ENCODE measurements at places on chromosomes 2 and 18. TPM values are rescaled to one million over a fixed set of nuclear protein-coding genes. Genes with fewer than 3 reads are reported as not detected.

- no peaks in the 10 kb centered on the region for H3K36me3 ChIP-seq
- no peaks in the 10 kb centered on the region for H3K27me3 ChIP-seq
- no peak for DNase-seq
- H3K4me1 ChIP-seq, result peaks cover 67% of the 10 kb centered on the region
- H3K4me3 ChIP-seq, result no peak overlapping the region
Observed at GRCh38 chr18:48827291-48828193, 123.2 kb downstream of the SMAD7 start.

DNA sequence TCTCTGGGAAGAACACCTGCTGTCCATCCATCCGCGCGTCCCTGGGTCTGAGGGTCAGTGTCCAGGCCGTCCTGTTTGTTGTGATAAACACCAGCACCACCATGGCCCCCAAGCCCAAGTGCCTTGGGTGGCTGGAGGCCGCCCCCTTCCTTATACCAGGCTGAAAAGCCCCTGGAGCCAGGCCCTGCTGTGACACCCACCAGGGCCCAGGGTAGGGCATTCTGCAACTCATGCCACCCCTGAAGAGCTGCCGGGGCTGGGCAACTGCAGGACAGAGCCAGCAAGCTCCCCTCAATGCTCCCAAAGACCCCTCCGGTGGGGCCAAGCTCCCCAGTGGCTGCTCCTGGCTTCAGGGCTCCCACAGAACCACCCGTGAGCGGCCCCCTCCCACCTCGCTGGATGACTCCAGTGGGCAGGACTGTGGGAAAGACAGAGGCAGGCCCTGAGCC lies 31.9 kb upstream of the SNED1 start:
- peaks cover 11% of the 10 kb centered on the region for H3K4me1 ChIP-seq
- peak; percentile 67 for DNase-seq

GRCh38 chr18:10449396-10449795 lies 5.0 kb upstream of the APCDD1 start:
- DNase-seq, result no peak
- H3K27me3 ChIP-seq, result no peaks in the 10 kb centered on the region
- H3K4me3 ChIP-seq, result no peak overlapping the region

DNA sequence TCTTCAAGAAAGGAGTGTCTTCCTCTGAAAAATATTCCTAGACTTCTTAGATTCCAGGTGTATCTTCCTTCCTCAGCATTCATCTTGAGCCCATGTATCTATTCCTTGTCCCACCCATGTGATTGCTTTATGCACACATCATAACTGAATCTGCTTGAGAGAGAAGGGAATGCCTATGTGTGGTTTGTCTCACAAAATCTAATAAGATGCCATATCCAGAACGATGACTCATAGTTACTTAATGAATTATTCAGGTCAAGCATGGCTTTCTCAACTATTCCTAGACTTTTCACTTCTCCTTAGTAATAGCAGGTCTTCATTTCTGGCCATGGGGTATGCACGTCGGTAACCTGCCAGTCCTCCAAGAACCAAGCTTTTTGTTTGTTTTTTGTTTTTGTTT lies 121.8 kb downstream of the SETBP1 start:
- H3K27me3 ChIP-seq, result no peaks in the 10 kb centered on the region
- no peaks in the 10 kb centered on the region for H3K36me3 ChIP-seq
- H3K4me1 ChIP-seq, result peaks cover 12% of the 10 kb centered on the region
- H3K27ac ChIP-seq, result peak overlapping the region; percentile 66
- DNase-seq, result no peak

DNA sequence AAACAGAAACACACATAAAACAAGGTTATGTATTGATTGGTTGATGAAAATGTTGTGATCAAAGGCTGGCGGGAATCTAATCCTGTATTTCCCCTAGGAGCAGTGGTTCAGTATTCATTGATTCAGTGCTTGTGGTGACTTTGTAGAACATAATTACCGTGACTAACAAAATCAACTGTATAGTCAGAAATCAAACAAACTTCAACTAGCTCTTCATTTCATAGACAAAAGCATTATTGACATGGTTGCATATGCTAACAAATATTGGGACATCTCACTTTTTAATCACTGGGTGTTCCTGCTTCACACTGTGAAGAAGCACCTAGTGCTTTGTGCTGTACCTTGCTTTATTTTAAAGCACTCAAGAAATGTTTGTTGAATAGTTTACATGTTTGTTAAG lies 41.4 kb downstream of the USP14 start:
- no peaks in the 10 kb centered on the region for H3K4me1 ChIP-seq
- no peak overlapping the region for H3K27ac ChIP-seq
- H3K27me3 ChIP-seq, result no peaks in the 10 kb centered on the region
- H3K4me3 ChIP-seq, result no peak overlapping the region
- peaks cover 86% of the 10 kb centered on the region for H3K36me3 ChIP-seq

GRCh38 chr2:7324706-7325105 lies 407.5 kb downstream of the RNF144A start:
- H3K36me3 ChIP-seq, result no peaks in the 10 kb centered on the region
- no peaks in the 10 kb centered on the region for H3K4me1 ChIP-seq
- H3K27ac ChIP-seq, result no peak overlapping the region

DNA sequence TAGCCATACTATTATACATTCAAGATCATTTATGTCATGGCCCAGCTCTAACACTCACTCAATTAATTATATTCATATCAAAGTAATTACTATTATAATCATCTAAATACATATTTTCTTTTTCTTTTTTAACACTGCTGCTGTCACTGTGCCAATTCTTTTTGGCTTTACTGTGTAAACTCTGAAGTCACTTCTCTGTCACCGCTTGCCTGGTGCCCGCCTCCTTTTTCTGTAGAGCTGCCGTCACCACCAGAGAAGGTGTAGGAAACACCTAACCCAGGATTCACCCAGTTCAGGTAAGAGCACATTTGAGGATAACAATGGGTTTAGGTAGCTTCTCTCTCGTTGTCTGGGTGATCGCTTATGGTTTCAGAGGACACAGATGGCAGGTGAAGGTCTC lies 93.3 kb downstream of the AOX1 start:
- H3K27ac ChIP-seq, result no peak overlapping the region
- no peaks in the 10 kb centered on the region for H3K27me3 ChIP-seq
- no peak for DNase-seq
- no peaks in the 10 kb centered on the region for H3K4me1 ChIP-seq
- H3K4me3 ChIP-seq, result no peak overlapping the region

DNA sequence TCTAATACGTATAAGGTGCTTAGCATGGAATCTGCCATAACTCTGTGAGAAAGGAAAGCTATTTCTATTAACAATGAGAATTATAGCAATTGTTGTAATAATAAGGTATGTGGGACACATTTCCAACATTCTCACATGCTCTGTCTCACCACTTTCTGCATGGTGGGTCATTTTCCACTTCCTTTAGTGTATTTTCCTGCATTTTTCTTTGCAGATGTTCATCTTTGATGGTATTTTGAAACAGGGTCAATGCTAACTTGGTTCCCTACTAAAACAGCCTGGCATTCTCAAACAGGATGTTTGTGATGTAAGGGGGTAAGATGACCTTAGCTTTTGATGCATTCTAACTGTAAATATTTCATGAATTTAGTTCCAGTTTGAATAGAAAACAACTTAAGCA lies 54.7 kb downstream of the MYO1B start:
- no peak overlapping the region for H3K4me3 ChIP-seq
- H3K36me3 ChIP-seq, result peaks cover 2% of the 10 kb centered on the region

DNA sequence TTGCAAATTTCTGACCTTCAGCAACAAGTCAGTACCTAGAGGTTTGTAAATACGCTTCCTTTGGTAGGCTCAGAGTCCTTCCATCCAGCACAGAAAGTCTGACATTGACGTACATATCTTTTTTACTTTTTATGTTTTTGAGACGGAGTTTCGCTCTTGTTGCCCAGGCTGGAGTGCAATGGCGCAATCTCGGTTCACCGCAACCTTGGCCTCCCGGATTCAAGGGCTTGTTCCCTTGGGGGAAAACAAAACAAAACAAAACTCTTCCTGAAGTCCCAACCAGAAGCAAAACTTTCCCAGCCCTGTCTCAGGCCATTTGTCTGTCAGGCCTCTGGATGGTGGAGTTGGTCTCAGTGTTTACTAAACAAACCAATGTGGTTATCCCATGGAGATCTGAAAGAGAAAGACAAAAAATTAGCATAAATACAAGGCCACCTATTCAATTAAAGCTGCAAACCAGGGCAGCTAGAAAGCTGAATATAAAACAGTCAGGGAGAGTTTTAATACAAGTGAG lies 29.6 kb upstream of the ATL2 start:
- H3K4me1 ChIP-seq, result peaks cover 42% of the 10 kb centered on the region
- H3K4me3 ChIP-seq, result no peak overlapping the region
- no peaks in the 10 kb centered on the region for H3K27me3 ChIP-seq
- no peaks in the 10 kb centered on the region for H3K36me3 ChIP-seq
- DNase-seq, result no peak

GRCh38 chr2:118539290-118539689 lies 308.2 kb downstream of the EN1 start:
- H3K27ac ChIP-seq, result no peak overlapping the region
- no peaks in the 10 kb centered on the region for H3K27me3 ChIP-seq
- no peak overlapping the region for H3K4me3 ChIP-seq
- H3K4me1 ChIP-seq, result no peaks in the 10 kb centered on the region
- DNase-seq, result no peak

DNA sequence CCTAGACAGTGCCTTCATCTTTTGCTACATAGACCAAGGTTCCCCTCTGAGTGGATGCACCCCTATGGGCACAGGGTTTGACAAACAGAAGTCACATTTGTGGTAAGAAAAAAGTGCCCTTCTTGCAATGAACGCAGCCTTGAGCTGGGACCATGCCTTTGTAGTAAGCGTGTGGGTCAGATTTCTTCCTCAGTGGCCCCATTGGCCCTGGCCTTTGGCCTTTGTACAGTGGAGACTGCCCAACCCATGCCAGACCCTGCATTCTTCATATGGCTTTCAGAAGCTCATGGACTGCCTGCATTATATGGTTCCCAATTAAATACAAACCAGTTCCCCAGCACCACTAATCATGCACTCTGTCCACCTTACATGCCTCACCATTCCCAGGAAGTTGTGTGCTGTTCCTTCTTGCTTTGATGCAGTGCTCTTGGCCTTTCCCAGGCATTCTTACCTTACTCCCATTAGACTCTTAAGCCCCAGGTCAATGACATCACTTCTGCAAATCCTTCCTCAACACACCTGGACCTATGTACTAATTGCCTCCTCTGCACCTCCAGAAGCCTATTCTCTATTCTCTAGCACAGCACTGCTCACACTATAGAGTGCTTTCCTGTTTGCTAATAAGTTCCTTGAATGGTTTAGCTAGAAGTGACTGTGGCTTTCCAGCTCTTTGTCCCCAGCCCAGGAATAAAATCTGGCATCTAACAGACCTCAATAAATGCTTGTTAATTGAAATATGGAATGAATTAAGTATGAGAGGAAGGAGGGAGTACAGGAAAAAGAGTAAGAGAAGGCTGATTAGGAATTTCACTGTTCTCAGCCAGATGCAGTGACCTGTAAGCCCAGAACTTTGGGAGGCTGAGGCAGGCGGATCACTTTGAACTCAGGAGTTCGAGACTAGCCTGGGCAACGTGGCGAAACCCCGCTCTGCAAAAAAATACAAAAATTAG lies 60.2 kb downstream of the TMEM247 start:
- no peaks in the 10 kb centered on the region for H3K36me3 ChIP-seq
- H3K27ac ChIP-seq, result no peak overlapping the region
- no peaks in the 10 kb centered on the region for H3K27me3 ChIP-seq
- no peak for DNase-seq

GRCh38 chr2:128389388-128390086 lies 70.9 kb upstream of the HS6ST1 start:
- H3K4me3 ChIP-seq, result no peak overlapping the region
- H3K4me1 ChIP-seq, result no peaks in the 10 kb centered on the region
- no peaks in the 10 kb centered on the region for H3K36me3 ChIP-seq
- H3K27me3 ChIP-seq, result no peaks in the 10 kb centered on the region
- DNase-seq, result peak; percentile 17
- H3K27ac ChIP-seq, result no peak overlapping the region

DNA sequence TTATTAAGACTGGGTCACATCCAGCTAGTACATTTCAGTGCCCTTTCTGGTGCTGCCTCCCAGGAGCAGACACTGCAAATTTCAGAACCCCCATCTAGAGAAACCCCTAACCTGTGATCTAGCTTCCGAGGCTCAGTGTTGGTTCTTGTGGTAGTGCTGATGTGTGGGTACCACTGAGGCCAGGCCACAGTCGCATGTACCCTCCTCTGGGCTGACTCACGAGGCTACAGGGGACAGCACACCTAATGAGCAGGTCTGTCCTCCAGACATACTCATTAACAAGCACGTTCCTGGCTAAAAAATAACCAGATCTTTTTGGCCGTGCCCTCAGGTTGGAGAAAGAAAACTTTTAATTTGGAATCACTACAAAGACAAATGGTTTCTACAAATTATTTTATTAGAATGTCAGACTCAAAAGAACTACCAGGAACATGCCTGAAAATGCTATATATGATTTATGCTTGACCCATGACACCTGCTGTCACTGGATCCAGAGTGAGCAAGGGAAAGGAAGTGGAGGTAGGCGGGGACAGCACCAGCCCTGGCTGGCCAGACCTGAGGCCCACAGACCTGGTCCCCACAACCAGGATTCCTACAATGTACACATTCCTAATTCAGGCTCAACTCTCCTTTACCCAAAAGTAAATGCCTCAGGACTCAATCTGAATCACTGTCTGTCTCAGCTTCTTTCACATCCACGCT lies 8.5 kb downstream of the CIAO1 start:
- no peak overlapping the region for H3K27ac ChIP-seq
- H3K36me3 ChIP-seq, result peaks cover 99% of the 10 kb centered on the region
- DNase-seq, result no peak
- H3K4me3 ChIP-seq, result no peak overlapping the region
- H3K4me1 ChIP-seq, result no peaks in the 10 kb centered on the region

- H3K27me3 ChIP-seq, result no peaks in the 10 kb centered on the region
- no peaks in the 10 kb centered on the region for H3K36me3 ChIP-seq
- no peak overlapping the region for H3K27ac ChIP-seq
- no peaks in the 10 kb centered on the region for H3K4me1 ChIP-seq
Observed at GRCh38 chr2:164138750-164139149, 402.9 kb upstream of the FIGN start.

GRB14 gene
- total RNA-seq, result 2.7 TPM

EXOC6B gene
- total RNA-seq, result 28.0 TPM

KRTCAP3 gene
- total RNA-seq, result 22.4 TPM

GPR35 gene
- total RNA-seq, result 2.4 TPM

POLR1A gene
- 25.8 TPM for total RNA-seq

POTEJ gene
- total RNA-seq, result not detected

SULT1C4 gene
- 9.4 TPM for total RNA-seq

ASPRV1 gene
- total RNA-seq, result 1.0 TPM

All from upper lobe of left lung (tissue), 6 donors.